Stimulated activated CD4-positive, alpha-beta T cell treated with anti-CD3 and anti-CD28 coated beads, TNF-alpha, amount 100 ng/mL, for 24 hours (primary cell): ENCODE measurements at places on chromosomes 3 and 15.

- DNase-seq = no peak
Measured at GRCh38 chr3:188437926-188438325, 284.0 kb downstream of the LPP start.

- DNase-seq = no peak
Measured at GRCh38 chr3:171749124-171749523, 61.2 kb downstream of the PLD1 start.

DNA sequence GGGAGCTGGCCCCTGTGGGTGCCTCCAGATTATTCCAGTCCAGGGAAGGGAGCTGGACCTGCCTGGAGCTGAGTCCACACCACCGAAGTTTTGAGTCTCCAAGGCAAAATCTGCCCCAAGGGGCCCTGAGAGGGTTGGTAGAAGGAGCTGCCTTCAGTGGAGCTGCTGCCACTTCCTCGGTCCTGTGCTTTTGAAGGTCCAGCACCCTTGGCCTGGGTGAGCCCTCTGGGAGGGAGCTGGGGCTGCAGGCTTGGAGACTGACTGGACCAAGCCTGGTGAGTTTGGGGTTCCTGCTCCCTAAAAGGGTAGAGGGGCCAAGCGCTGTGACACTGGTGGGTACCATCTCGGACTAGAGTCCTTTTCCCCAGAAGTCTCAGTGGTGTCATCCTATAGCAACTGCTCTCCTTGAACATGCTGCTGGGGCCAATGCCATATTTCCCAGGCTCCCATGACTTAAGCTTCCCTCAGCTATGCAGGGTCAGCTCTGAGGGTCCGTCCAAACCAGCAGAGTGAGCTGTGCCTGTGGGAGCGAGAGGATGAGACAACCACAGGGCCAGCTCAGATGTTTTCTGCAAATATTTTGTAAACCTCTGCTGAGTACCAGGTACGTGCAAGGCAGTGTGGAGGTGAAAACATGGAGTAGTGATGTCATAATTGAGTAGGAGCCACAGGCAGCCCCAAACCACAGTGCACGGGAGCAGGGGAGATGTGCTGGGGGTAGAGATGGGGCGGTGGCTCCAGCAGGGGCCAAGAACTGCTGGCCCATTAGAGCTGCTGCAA is 96.0 kb downstream of the ABHD5 start:
- DNase-seq = no peak

GRCh38 chr3:16886303-16886683 is 1.5 kb downstream of the PLCL2 start:
- no peak for DNase-seq

GRCh38 chr15:75749820-75750219 is 37.2 kb upstream of the CSPG4 start:
- DNase-seq = no peak

- peak; percentile 84 for DNase-seq
Measured at GRCh38 chr3:141875374-141875892, 1.0 kb upstream of the ATP1B3 start.

GRCh38 chr3:39221141-39221530 is 28.7 kb upstream of the XIRP1 start:
- DNase-seq = no peak
